Body of pancreas (tissue), 4 donors: ENCODE measurements at places on chromosomes 4 and X. TPM values are rescaled to one million over a fixed set of nuclear protein-coding genes. Genes with fewer than 3 reads are reported as not detected.

DNA sequence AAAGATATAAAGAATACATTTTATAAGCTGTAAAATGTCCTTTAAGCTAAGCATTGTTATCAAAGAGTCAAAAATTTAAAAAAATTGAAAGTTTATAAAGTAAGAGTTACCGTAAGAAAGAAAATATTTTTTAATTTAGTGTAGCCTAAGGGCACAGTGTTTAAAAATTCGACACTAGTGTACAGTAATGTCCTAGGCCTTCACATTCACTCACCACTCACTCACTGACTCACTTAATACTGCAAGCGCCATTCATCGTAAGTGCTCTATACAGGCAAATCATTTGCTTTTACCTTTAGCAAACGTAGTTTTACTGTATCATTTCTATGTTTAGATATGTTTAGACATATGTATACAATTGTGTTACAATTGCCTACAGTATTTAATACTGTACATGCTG lies 20.2 kb downstream of the GLRA3 start:
- no peaks in the 10 kb centered on the region for H3K36me3 ChIP-seq
- H3K27me3 ChIP-seq: no peaks in the 10 kb centered on the region
- H3K4me3 ChIP-seq: no peak overlapping the region
- no peak for DNase-seq
- no peak overlapping the region for H3K27ac ChIP-seq

- H3K27me3 ChIP-seq: no peaks in the 10 kb centered on the region
- H3K4me3 ChIP-seq: no peak overlapping the region
- H3K36me3 ChIP-seq: no peaks in the 10 kb centered on the region
- DNase-seq: no peak
Measured at GRCh38 chr4:18722748-18723191, 701.2 kb upstream of the LCORL start.

GRCh38 chr4:153759407-153760316 lies at the start of gene RNF175:
TSS of gene RNF175 (minus strand) at chr4:153760024. CDS start at chr4:153759862, 162 bp downstream.
- no peak within 1 kb of the TSS for H3K4me3 ChIP-seq
- DNase-seq: peak; percentile 7
- peaks cover 10% of the 10 kb centered on the region for H3K4me1 ChIP-seq

TLR8 gene
- not detected for total RNA-seq
